NCI-H2081 treated with DMSO at 0.1 percent for 48 hours (cell line): ENCODE measurements at places on chromosomes 6 and 20.

GRCh38 chr20:1901704-1902103 lies 6.5 kb downstream of the SIRPA start:
- no peak for DNase-seq

- DNase-seq, result no peak
Observed at GRCh38 chr20:53900380-53900999, 169.9 kb downstream of the BCAS1 start.

DNA sequence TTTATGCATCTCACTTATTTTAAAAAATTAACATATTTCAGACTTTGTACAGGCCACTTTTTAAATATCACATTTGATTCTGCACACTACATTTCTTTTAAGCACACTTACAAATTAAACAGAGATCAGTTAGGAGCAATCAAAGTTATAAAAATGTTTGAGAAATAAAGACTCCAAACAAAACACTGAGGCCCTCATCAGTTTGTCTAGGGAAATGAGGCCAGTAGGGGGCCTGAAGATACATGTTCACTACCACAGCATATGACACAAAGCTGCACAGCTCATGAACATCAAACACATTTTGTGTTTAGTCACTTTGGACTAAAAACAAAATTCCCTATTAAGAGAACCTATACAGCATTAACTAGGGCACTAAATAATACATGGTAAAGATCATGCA lies 180.5 kb downstream of the PDE7B start:
- DNase-seq, result no peak

GRCh38 chr20:2320813-2321658 lies 25.2 kb downstream of the TGM3 start:
- no peak for DNase-seq

- DNase-seq, result no peak
Observed at GRCh38 chr20:4435671-4436455, 285.8 kb upstream of the PRND start.

- no peak for DNase-seq
Observed at GRCh38 chr6:168155821-168156741, 77.1 kb upstream of the FRMD1 start.

DNA sequence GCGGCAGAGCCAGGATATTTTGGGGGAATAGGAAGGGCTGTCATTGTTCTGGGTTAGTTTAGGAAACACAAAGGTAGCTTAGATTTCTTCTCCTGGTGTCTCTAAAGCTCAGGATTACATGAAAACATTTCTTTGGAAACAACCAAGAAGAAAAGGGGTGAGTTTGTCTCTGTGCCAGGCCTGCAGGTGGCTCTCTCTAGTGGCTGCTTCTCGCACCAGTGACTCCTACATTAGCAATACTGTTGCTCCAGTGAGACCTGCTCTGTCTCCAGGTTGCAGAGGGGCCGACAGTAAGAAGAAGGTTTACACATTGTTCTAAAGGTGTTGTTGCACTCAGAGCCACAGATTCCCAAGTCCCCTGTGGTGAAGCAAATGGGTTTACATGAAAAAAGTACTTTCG lies 104.6 kb upstream of the GLP1R start:
- no peak for DNase-seq

GRCh38 chr6:25907475-25908014 lies 22.9 kb downstream of the SLC17A2 start:
- no peak for DNase-seq

DNA sequence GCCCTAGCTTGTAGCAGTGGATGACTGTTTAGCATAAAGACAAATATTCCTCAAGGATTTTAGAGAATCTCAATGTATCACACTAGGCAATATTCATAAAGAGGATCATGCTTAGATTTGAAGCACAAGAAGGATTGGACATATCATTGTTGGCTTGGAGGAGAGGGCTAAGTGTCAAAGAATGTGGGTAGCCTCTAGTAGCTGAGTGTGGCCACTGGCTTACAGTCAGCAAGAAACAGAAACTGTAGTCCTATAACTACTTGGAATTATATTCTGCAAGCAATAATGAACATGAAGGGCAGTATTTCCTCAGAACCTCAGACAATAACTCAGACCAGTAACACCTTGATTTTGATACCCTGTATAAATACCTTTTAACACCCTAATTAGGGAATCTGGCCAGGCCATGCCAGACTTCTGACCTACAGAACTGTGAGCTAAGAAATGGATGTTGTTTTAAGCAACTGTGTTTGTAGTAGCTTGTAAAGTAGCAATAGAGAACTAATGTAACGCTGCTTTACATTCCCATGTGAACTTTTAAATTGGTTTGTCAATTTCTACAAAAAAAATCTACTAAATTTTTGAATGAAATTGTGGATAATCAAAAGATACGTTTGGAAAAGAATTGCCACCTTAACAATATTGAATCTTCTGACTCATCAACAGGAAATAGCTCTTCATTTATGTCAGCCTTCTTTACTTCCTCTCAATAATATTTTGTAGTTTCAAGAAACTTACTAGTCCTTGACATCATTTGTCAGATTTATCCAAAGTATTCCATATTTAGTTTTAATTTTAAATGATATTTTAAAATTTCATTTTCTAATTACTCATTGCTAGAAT lies 65.2 kb upstream of the RSPO3 start:
- DNase-seq, result no peak

DNA sequence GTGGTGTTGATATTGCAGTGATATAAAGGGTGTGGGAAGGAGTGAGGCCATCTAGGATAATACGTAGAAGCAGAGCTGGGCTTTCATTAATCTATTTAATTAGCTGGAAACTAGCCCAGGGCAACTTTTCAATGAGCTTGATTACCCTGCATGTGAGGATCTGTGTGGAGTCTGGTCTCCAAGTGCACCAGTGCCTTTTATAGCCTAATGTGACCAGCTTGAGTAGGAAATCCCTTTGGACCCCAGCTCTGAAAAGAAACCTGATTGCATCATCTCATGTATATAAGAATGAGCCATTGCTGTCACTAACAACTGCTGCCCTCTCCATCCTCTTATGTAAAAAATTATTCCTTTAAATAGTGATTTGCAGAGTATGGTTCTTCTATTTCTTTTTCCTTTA lies 72.6 kb downstream of the CD109 start:
- no peak for DNase-seq
